ENCODE measurements at places on chromosomes 7 and 10. TPM values are rescaled to one million over a fixed set of nuclear protein-coding genes. Genes with fewer than 3 reads are reported as not detected.

DNA sequence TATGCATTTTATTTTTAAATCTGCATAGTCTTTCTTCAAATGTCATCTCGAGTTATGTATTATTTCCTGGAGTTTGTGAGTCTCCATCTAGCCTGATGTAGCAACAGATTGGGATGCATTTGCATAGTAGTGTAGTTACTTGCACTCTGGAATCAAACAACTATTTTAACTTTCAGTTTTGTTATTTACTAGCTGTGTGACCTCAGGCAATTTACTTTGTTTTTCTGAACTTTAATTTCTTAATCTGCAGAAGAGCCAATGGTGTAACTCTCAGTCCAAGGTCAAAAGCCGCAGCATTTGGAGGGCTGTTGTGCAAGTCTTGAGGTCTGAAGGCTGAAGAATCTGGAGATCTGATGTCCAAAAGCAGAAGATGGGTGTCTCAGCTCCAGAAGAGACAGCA, 175.8 kb upstream of the SORCS1 start:
- no peaks in the 10 kb centered on the region for H3K4me1 ChIP-seq
- H3K27me3 ChIP-seq: no peaks in the 10 kb centered on the region
- no peak overlapping the region for H3K27ac ChIP-seq

Gene IRF5
- total RNA-seq: 27.1 TPM

- no peaks in the 10 kb centered on the region for H3K27me3 ChIP-seq
- peaks cover 7% of the 10 kb centered on the region for H3K36me3 ChIP-seq
- H3K27ac ChIP-seq: no peak overlapping the region
- no peaks in the 10 kb centered on the region for H3K4me1 ChIP-seq
These were observed 24.9 kb downstream of the GSAP start for GRCh38 chr7:77391230-77391629.

GRCh38 chr7:69517985-69518704, 80.1 kb upstream of the AUTS2 start:
- H3K27me3 ChIP-seq: no peaks in the 10 kb centered on the region
- no peaks in the 10 kb centered on the region for H3K36me3 ChIP-seq
- no peak overlapping the region for H3K27ac ChIP-seq
- no peak for DNase-seq
